ENCODE measurements at places on chromosomes 2 and 18.
A peak's percentile ranks its signal among the peaks of the same experiment; 100 is the strongest.

DNA sequence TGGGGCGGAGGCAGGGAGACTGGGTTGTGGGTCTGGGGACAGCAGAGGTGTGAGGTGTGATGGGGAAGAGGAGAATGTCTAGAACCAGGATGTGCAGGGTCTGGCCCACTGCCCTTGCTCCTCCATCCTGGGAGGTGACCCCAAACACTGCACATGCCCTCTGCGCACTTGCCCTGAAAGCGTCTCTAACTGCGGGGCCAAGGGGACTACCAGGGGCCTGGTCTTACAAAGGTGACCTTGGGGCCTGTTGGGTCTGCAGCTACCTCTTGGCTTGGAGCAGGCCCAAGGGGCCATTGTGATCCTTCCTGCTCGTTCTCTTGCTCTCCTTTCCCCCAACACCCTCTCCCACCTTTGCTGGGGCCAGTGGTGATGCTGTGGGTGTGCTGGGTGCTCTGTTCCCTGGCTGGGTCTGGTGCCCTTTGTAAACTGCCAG, 48.0 kb upstream of the FAHD2A start:
- no peak for DNase-seq

GRCh38 chr2:110858993-110859701, 126.8 kb downstream of the ACOXL start:
- no peak for DNase-seq

- DNase-seq: no peak
These were observed 210.3 kb downstream of the CYP26B1 start for GRCh38 chr2:71937396-71937795.

DNA sequence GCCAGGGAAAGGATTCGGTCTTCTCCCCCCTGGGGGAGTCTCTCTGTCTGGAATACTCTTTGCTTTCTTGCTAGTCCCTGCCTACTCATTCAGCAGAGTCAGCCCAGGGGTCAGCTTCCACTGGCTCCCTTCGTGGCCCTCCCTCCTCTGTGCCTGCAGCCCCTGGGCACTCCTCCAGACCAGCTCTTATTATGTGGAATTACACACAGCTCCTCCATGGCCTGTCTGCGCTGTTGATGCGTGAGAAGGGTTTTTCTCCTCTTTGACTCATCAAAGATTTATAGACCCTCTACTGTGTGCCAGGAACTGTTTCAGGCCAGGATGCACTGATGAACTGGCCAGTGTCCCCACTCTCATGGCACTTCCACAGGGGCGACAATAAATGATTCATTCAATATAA, 44.4 kb downstream of the ST8SIA5 start:
- DNase-seq: no peak

DNA sequence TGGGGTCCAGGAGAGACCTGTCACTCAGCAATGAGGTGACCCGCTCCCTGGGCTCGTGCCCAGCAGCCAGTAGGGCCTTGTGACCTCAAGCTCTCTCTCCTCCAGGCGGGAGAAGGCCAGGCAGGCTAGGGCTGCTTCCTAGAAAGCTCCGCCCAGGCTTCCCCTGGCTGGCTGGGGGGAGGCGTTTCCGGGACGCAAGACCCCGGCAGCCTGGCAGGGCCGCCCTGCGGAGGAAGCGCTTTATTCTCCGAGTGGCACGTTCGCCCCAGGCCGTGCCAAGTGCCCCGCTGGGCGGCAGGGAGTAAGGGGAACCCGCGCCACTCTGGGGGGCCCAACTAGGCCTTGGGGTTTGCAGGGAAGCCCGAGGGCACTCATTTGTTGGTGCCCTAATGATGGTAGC, 21.2 kb upstream of the EPAS1 start:
- DNase-seq: no peak

GRCh38 chr18:21439431-21439846, 161.1 kb downstream of the ESCO1 start:
- no peak for DNase-seq

DNA sequence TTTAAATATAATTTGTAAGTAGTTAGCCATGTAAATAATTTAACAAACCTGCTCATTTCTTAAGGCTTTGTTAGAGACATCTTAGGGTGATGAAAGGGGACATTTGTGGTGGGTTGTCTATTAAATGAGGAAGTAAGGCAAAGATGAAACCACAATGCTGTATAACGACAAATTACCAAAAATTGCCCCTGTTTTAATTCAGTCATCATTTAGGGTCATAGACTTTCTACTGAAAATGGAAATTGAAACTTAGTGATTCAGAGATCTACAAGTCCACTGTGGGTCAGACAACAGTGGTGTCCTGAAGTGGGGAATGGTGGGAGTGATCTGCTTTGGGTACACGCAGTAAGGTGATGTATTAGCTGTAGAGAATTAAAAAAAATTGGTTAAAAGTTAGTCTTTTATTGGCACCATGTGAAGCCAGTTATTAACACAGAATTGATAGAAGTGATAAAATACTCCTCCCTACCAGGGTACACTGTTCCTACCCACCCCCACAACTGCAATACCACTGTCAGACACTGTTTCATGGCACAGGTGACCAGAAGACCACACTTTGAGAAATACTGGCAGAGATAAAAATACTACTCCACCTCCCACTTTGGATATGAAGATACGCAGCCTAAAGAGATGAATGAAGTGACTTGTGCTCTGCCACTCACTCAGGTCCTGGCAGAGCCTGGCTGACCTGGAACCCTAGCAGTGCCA, 13.4 kb downstream of the CERS6 start:
- no peak for DNase-seq

- no peak for DNase-seq
These were observed 13.7 kb downstream of the GEMIN6 start for GRCh38 chr2:38791744-38792143.

GRCh38 chr18:77973745-77974144, 724.1 kb downstream of the GALR1 start:
- DNase-seq: no peak

GRCh38 chr2:238107525-238108422, 7.6 kb downstream of the ESPNL start:
- no peak for DNase-seq

DNA sequence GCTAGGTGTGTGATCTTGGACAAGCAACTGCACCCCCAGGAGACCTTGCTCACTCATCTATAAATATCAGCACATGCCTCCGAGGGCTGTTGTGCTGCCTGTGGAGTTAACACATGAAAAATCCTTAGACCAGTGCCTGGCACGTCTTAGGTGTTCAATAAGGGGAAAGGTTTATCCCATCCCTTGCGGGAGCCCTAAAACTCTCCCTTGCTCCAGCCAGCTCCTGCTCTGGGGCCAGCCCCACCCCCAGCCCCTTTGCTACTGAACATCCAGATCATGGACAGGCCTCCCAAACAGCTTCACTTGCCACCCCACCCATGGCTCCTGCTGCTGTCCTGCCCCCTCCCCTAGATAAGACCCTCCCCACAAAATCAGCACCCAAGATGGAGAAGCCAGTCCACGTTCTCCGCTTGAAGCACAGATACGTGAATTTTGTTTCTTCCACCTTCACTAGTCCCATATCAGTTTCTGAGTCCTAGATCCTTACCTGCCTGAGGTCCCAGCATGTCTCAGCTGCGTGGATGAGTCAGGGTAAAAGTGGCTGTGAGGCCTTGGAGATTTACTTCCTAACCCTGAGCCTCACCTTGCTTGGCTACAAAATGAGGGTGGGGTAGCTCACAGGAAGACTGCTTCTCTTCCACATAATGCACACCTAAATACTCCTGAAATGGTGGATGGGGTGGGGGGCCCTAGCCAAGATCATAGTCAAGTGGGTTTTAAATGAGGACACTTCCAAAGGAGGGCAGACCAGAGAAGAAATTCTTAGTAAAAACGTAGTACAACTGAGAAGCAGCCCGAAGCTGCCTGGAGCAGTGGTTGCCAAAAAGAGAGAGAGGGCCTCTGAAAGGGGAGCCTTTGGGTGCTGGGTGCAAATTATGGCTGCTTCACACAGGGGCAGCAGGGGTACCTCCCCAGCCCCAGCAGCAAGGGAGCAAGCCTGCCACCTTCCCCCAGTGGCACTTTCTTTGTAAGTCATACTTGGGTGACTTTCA, 40.4 kb downstream of the C1QL2 start:
- no peak for DNase-seq

DNA sequence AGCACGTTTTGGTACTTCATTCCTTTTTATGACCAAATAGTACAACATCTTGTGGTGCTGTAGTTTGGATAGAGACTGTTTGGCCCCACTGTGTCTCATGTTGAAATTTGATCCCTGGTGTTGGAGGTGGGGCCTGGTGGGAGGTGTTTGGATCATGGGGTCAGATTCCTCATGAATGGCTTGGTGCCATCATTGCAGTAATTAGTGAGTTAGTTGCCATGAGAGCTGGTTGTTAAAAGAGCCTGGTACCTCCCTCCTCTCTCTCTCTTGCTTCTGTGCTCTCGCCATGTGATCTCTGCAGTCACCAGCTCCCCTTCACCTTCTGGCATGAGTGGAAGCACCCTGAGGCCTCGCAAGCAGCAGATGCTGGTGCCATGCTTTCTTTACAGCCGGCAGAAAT, 50.9 kb downstream of the NCAPH start:
- no peak for DNase-seq

GRCh38 chr2:213688133-213688532, 403.9 kb downstream of the SPAG16 start:
- no peak for DNase-seq

- DNase-seq: no peak
These were observed 189.8 kb downstream of the SH3BP4 start for GRCh38 chr2:235141411-235142128.

DNA sequence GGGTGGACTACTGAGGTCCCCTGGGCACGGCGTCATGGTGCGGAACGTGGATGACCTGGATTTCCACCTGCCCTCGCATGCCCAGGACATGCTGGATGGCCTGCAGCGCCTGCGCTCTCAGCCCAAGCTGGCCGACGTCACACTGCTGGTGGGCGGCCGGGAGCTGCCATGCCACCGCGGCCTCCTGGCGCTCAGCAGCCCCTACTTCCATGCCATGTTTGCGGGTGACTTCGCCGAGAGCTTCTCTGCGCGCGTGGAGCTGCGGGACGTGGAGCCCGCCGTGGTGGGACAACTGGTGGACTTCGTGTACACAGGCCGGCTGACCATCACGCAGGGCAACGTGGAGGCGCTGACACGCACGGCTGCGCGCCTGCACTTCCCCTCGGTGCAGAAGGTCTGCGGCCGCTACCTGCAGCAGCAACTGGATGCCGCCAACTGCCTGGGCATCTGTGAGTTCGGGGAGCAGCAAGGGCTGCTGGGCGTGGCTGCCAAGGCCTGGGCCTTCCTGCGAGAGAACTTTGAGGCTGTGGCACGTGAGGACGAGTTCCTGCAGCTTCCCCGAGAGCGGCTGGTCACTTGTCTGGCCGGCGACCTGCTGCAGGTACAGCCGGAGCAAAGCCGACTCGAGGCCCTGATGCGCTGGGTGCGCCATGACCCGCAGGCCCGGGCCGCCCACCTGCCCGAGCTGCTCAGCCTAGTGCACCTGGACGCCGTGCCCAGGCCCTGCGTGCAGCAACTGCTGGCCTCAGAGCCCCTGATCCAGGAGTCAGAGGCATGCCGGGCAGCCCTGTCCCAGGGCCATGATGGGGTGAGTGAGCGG, 2.5 kb downstream of the KLHL30 start:
- DNase-seq: no peak

DNA sequence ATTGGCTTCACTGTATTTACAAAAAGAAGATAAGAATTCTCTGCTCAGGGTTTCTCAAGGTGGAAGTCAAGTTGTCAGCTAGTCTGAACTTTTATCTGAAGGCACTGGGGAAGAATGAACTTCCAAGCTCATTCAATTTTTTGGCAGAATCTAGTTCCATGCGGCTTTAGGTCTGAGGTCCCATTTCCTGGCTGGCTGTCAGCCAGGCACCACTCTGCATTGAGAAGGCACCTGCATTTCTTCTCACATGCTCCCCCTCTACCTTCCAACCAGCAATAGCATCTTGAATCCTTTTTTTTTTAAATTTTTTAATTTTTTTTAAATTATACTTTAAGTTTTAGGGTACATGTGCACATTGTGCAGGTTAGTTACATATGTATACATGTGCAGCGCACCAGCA, 46.2 kb upstream of the RPE start:
- DNase-seq: no peak

GRCh38 chr18:57635003-57635822, 13.6 kb upstream of the NARS1 start:
- no peak for DNase-seq

- no peak for DNase-seq
These were observed 49.7 kb downstream of the MTA3 start for GRCh38 chr2:42618116-42618515.

GRCh38 chr2:229775614-229776313, 61.4 kb upstream of the DNER start:
- no peak for DNase-seq

DNA sequence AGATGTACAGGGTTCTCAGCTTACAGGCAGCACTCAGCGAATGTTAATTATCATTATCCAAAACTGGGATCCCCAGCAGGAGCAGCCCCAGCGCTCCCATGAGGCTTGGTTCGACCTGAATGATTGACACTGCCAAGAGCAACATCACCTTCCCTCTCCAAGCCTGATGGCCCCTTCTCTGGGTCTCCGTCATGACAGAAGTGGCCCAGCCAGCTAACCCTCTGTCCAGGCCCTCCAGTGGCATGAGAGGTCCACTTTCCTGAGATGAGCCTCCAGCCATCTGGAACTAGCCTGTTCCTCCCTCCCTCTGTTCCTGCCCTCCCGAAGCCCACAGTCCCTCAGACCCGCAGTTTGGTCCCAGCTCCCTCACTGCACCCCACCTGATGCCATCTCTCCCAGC, 97.0 kb upstream of the RAB6C start:
- no peak for DNase-seq

GRCh38 chr18:45850021-45850420, 24.5 kb downstream of the SIGLEC15 start:
- no peak for DNase-seq

DNA sequence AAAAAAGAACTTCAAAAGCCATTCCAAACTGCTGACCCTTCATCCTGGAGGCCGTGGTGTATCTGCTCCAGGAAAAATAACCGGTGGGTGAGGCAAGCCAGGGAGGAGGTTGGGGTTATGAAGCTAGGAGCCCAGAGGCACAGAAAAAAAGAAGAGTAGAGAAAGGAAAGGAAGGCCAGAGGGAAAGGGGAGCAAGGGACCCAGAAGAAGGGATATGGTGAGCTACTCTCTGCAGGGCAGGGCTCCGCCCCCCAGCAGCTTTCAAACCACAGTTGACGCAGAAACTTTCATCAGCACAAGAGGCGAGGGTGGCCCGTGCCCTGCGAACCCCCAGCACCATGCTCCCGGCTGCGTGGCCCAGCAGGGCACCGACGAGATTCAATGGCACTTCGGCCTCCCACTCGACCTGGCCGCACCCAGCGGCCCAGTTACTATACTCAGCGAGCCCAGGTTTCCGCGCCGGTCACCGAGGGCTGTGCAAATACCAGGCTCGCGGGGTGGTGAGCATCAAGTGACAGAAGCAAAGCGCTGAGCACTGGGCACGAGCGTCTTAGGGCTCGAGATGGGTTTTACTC, 665 bp downstream of the MCM6 start:
- peak; percentile 80 for DNase-seq

GRCh38 chr2:231726276-231726675, 18.0 kb downstream of the PTMA start:
- no peak for DNase-seq

GRCh38 chr2:218214116-218214515, 2.9 kb upstream of the ARPC2 start:
- DNase-seq: no peak

- DNase-seq: no peak
These were observed 629.1 kb downstream of the BCL11A start for GRCh38 chr2:59924346-59924745.

- no peak for DNase-seq
These were observed 41.4 kb downstream of the OXER1 start for GRCh38 chr2:42722320-42723190.

GRCh38 chr2:189631849-189632248, 29.4 kb upstream of the ASNSD1 start:
- no peak for DNase-seq

- no peak for DNase-seq
These were observed 144.0 kb downstream of the CLIP4 start for GRCh38 chr2:29259221-29259620.

- DNase-seq: no peak
These were observed 4.0 kb upstream of the INHBB start for GRCh38 chr2:120341977-120342376.
